ENCODE measurements at places on chromosomes 6 and 20.

GRCh38 chr6:137416376-137417109 is 77.7 kb downstream of the OLIG3 start:
- DNase-seq: peak; percentile 5

GRCh38 chr6:148269386-148269785 is 73.3 kb upstream of the SASH1 start:
- no peak for DNase-seq

- DNase-seq: no peak
These were observed 4.9 kb upstream of the TJAP1 start for GRCh38 chr6:43472515-43472914.

GRCh38 chr6:50889935-50890334 is 71.3 kb downstream of the TFAP2B start:
- DNase-seq: no peak

- DNase-seq: peak; percentile 33
These were observed 121.1 kb upstream of the COL21A1 start for GRCh38 chr6:56368491-56368890.

- no peak for DNase-seq
These were observed 69.9 kb upstream of the MYLIP start for GRCh38 chr6:16058929-16059345.

DNA sequence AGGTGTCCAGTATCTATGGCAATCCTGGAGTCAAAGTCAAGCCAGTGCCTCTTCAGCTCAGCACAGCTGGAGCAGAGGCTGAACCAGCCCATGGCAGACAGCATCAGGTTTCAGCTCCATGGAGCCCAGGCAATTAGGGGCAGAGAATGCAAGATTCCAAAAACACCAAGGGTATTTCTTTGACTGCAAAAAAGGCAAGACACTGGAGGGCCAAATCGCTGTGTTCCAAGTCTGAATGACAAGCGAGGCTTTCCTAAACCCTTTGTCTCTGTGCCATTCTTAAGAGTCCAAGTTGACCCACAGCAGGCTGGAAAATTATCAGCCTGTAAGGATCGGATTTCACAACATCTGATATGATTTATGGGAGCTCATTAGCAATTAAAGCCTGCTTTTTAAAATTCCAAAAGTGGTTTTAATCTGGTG is 49.7 kb upstream of the TGM3 start:
- no peak for DNase-seq

GRCh38 chr6:51644426-51644825 is 443.0 kb downstream of the PKHD1 start:
- DNase-seq: no peak

GRCh38 chr6:10720265-10720959 is 2.5 kb upstream of the TMEM14C start:
- peak; percentile 42 for DNase-seq

DNA sequence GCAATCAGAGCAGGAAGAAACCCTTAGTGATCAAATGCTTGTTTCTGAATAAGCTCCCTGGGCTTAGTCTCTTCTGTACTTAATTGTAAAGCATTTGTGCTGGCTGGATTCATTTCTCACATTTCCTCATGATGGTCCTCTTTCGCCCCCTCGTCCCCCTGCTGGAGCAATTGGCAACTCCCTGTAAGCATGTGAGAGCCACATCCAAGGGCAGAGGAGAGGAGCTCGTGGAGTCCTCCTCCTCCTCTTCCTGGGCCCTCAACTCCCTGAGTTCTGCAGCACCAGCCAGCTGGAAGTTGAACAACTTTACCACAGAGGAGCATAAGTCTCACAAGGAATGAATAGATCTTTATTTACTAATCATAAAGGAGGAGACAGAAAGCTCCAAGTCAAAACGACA is 12.6 kb downstream of the ANKEF1 start:
- peak; percentile 33 for DNase-seq

DNA sequence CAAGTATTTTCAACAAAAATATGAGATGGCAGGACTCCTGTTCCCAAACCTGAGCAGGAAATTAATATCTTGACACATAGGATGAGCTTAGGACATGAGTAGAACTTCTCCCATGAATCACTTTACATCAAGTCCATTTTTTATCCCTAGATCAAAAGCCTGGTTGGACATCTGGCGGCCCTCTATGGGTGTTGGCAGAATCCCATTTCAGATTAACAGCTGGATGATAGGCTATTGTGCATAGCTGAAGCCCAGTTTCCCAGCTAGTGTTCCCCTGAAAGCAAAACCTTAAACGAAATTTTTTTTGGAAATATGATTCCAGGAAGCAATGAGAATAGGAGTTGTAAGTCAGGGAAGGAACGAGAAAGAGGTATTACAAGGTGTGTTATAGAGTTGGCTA is 449.4 kb upstream of the CHD6 start:
- DNase-seq: no peak
